CD14-positive monocyte (primary cell): ENCODE measurements at places on chromosomes 16 and 17. TPM values are rescaled to one million over a fixed set of nuclear protein-coding genes. Genes with fewer than 3 reads are reported as not detected.
A peak's percentile ranks its signal among the peaks of the same experiment; 100 is the strongest.

Gene PRSS36
- 4.2 TPM for polyA plus RNA-seq

Gene EPX
- polyA plus RNA-seq, result not detected

Gene CSH1
- not detected in 2 replicates for polyA plus RNA-seq

Gene PTX4
- polyA plus RNA-seq, result 0.19 and 0.37 TPM in 2 replicates

Gene KRTAP2-3
- not detected for polyA plus RNA-seq

Gene CIBAR2
- polyA plus RNA-seq, result not detected

Gene ODAD4
- 0.28 TPM for polyA plus RNA-seq

DNA sequence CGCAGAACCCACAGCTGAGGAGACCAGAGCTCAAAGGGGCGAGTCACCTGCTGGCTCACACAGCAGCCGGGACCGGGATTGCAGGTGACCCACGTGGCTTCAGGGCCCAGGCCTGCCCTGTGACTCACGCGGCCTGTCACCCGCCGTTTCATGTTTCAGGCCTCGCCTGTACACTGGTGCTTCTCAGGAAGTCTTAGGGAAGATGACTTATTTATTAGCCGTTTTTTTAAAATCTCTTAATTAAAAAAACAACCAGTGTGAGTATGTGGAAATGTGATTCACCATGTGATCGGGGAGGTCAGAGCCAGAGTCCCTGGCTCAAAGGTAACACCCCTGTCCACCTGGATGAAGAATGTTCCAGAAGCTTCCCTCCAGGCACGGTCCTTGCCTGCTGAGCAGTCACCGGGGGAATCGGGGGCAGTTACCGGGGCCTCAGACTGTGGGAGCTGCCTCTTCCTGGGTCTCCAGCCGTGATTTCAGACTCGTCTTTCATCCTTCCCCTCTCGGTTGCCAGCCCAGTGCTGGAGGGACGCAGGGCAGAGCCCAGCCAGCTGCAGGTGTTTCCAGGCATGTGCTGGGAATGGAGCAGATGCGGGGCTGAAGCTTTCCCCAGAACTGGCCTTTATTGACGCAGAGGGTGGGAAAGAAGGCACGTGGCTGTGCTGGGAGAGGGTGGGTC, 49.3 kb downstream of the CMIP start:
- peak; percentile 70 for DNase-seq

- DNase-seq, result no peak
These were observed 23.0 kb downstream of the KCNJ16 start for GRCh38 chr17:70098030-70098429.

DNA sequence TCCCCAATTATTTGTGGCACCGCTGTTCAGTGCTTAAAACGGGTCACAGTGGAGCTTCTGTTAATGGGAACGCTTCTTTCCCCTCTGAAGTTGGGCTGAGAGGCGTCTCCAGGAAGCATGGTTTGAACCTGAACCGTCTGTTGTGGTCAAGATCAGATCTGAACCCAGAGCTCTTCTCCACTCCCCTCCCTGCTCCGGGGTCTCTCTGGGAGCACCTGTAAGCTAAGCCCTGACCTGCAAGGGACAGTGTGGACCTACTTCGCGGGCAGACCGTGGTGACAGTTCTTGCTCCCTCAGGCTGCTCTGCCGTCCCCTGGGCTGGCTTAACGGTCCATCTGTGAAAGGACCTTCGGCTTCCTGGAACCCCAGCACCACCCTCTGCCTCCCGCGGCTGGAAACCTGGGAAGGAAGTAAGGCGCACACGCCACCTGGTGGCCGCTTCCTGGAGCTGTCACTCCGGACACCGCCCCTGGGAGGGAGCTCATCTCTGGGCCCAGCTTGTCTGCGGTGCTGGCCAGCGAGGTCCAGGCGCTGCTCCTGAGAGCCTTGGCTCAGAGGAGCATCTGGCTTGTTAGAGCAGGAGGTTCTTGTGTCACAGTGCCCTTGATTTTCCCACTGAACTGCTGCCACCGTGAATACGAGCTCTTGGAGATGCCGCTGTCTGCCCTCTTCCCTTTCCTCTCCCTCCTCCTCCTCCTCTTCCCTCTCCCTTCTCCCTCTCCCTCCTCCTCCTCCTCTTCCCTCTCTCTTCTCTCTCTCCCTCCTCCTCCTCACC, 518.5 kb upstream of the EEF2KMT start:
- peak; percentile 2 for DNase-seq

GRCh38 chr17:66467766-66468165, 165.4 kb downstream of the PRKCA start:
- no peak for DNase-seq

GRCh38 chr16:3650631-3651265, 3.7 kb upstream of the DNASE1 start:
- no peak for DNase-seq

DNA sequence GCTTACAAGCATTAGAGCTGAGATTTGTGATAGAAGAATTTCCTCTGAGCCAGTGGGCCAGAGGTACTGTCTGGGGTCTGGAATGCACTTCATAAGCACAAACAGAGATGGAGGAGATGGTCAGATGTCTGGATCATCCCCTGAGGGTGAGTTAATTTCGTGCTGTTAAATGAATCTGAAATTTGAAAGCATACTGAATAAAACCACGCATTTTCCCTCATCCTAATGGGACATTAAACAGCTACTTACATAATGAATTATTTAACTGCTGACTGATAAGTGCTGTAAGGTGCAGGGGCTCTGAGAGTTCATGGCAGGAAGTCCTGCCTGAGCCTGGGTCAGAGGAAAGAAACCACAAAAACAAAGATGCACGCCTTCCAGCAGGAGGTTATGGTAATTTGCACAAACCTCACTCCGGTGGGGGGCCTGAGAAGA, 136.3 kb upstream of the XYLT1 start:
- DNase-seq, result no peak

DNA sequence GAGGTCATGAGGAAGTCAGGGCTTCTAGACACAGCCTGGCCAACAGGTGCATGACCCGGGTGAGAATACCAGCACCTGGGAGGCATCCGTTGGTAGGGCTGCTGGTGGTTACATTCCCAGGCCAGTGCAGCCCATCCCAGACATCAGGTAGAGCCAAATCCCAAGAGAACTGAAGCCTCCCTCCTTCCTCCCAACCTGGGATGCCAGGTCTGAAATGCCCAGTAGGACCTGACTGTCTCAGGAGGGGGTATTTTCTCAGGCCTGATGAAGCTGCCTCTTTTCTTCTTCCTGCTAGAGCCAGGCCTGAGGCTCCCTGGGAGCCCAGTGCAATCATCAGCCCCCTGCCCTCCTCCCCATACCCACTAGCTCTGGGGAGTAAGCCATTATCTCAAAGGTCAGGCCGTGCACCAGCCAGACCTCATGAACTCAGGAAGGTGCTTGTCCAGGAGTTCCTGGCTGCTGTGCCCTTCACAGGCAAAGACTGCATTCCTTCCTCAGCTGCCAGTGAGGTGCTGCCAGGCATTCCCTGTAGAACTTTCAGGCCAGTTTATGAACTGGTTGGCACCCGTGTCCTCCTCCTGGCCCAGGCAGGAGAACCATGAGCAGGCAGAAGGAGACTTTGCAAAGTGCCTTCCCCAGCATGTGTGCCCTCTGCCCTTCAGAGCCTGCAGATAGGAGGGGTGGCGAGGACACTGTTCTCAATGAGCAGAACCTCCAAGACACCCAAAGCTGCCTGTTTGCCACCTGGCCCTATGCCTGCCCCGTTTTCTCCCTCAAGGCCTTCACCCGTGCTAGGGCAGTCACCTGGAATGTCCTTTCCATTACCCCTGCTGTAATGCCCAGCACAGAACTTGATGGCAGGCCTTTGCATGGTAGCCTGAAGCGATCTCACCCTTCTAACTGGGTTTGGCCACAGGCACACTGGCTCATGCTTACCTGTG, 7.6 kb downstream of the TBX2 start:
- DNase-seq, result no peak

DNA sequence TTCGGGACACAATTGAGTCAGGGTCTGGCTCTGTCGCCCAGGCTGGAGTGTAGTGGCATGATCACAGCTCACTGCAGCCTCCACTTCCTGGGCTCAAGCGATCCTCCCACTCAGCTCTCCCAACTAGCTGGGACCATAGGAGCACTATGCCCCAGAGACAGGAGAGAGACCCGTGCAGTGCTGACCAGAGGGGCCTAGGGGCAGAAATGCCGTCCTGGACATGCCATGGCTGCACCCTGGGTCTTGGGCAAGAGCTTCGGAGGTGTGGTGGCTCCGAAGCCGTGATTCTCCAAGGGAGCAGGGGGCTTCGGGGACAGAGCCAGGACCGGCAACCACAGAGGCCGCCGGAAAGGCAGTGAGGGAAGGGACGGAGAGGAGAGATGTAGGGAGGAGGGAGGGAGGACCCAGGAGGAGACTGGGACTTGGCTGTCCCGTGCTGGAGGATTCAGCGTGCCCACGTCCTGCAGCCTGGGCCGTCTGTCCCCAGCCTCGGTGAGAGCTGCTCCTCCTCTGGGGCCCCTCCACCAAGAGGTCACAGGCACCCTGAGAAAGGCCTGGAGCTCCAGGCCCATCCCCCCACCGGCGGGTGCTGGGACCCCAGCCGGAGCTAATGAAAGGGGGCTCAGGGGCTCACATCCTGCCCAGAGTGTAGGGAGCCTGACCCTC, 21.9 kb downstream of the TPSD1 start:
- DNase-seq, result no peak

GRCh38 chr16:84068041-84068440, 25.4 kb upstream of the SLC38A8 start:
- no peak for DNase-seq

DNA sequence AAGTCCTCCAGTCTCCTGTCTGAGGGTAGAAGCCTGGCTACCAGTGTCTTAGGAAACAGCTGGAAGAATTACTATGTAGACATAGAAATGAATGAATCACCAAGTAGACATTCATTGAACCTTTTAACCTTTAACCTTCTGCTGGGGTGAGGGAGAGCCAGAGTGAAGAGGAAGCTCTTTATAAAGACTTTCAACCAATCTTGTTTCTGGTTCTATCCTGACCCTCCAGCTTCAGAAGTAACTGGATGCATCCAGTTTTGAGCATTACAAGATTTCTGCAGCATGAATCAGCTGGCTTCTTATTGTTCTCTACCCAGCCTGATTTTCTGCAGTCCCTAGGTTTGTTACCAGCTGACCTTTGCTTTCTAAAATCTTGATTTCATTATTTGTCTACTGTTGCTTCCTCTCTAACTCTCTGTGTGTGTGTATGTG, 8.5 kb downstream of the TEKT1 start:
- DNase-seq, result no peak

DNA sequence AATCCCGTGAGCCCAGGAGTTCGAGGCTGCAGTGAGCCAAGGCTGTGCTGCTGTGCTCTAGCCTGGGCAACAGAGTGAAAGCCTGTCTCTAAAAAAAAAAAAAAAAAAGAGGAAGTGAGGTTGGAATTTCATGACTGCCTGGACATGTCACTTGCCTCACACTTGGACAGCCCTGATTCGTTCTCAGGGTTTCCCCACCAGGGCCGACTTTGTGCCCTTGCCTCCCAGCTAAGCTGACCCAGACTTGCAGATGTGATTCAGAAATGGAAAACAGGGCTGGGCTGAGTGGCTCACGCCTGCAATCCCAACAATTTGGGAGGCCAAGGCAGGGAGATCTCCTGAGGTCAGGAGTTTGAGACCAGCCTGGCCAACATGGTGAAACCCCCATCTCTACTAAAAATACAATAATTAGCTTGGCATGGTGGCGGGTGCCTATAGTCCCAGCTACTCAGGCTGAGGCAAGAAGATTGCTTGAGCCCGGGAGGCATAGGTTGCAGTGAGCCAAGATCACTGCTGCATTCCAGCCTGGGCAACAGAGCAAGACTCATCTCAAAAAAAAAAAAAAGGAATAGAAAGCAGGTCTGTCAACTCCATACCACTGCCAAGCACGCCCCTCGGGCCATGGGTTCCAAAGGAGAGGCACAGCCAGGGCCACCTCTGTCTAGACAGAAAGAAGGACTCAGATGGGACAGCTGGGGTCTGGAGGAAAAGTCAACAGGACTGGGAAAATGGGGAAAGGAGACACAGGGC, 46.9 kb downstream of the SOCS1 start:
- DNase-seq, result peak; percentile 97

GRCh38 chr17:35183332-35183731, 10.9 kb downstream of the SLC35G3 start:
- peak; percentile 20 for DNase-seq

- no peak for DNase-seq
These were observed 18.0 kb downstream of the PIEZO1 start for GRCh38 chr16:88766975-88767374.

- peak; percentile 59 for DNase-seq
These were observed 38.8 kb upstream of the BHLHA9 start for GRCh38 chr17:1231456-1231855.

DNA sequence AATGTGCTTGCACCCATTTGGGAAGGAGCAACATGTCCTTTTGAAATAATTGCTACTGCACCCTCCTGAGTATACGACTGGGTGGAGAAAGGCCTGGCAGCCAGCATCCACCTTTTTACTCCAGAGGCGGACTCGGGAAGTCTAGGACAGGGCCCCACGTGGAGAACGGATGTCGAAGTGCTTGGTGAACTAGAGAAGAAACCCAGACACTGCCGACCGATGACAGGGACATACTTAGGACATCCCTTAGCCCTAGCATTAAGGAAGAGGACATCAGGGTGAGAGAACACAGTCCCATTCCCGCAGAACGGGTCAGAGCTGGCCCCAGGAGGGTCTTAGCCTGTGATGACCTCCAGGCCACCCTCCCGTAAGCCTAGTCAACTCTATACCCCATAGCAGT, 3.8 kb downstream of the YBX2 start:
- DNase-seq, result no peak

DNA sequence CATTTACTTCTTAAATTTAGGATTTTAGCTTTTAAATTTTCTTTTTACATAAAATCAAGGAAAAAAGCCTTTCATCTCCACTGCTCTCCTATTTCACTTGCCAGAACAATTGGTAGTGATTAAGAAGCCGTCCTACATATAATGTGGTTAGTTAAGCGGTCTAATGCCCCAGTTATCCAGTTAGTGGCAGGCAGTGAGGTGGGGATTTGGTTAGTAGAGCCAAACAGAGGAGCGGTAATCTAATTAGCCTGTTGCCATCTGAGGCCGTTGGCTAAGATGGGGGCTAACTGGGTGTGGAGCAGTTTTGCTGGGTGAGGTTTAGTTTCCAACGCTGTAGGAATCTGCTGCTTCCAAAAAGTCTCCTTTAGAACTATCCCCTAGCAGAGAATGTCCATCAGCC, 22.4 kb downstream of the SNX11 start:
- DNase-seq, result no peak

GRCh38 chr17:14301279-14302090, 604 bp downstream of the HS3ST3B1 start:
- DNase-seq, result peak; percentile 48

DNA sequence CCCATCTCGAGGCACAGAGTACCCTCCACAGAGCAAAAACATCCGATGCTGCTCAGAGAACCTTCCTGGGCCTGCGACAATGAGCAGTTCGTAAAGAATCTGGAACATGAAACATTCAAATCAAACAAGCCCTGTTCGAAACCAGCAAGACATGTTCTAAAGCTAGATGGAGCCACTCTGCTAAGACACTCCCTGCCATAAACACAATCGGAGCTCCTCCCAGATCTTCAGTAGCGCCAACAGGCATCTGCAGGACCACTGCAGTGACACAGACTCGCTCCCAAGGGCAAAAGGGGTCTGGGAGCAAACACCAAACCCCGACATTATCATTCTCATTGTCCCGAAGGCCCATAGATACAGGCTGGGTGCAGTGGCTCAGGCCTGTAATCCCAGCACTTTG, 108.7 kb downstream of the ZFHX3 start:
- DNase-seq, result no peak

- no peak for DNase-seq
These were observed 5.2 kb upstream of the RNF135 start for GRCh38 chr17:30965686-30966085.
